Substantia nigra (tissue), 51 donors: ENCODE measurements at places on chromosomes 1 and 21.

DNA sequence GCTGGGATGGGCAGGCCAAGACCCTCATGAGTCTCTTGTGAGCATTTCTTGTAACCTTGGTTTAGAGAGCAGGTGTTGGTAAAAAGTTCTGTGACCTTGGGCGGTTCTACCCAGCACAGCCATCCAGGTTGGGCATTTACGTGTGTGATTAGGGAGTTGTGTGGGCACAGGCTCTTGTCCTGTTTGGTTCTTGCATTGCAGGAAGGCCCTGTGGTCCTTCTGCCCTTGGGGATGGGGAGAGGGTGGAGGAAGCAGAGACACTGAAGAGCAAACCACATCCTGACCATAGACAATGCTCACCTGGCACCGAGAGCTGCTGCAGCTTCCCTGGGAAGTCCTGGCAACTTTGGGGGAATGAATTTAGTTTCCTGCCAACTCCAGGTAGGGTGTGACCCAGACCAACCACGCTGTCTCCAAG lies 25.6 kb downstream of the RNF187 start:
- no peak for DNase-seq

DNA sequence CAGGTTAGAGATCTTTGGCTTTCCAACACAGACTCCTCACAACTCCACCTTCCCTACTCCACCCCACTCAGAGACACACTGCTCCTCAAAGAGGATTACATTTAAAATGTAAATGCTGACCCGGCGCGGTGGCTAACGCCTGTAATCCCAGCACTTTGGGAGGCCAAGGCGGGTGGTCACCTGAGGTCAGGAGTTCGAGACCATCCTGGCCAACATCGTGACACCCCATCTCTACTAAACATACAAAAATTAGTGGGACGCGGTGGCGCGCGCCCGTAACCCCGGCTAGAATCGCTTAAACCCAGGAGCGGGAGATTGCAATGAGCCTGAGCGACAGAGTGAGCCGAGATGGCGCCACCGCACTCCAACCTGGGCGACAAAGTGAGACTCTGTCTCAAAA lies 1.8 kb upstream of the ANP32E start:
- DNase-seq: no peak

GRCh38 chr1:6884652-6885153 lies 99.4 kb downstream of the CAMTA1 start:
- DNase-seq: no peak

DNA sequence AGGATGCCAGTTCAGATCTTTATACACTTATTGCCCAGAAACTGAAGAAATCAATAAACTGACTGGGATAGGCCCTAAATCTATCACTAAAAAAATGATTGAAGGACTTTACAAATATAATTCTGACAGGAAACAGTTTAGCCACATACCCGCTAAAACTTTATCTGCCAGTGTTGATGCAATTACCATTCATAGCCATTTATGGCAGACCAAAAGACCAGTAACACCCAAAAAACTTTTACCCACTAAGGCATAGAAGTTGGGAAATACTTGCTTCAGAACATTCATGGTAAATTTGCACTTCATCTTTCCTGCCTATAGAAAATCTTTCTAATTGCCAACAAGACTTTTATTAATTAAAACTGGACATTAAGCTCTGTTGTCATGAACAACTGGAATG lies 15.0 kb upstream of the GPR25 start:
- no peak for DNase-seq

DNA sequence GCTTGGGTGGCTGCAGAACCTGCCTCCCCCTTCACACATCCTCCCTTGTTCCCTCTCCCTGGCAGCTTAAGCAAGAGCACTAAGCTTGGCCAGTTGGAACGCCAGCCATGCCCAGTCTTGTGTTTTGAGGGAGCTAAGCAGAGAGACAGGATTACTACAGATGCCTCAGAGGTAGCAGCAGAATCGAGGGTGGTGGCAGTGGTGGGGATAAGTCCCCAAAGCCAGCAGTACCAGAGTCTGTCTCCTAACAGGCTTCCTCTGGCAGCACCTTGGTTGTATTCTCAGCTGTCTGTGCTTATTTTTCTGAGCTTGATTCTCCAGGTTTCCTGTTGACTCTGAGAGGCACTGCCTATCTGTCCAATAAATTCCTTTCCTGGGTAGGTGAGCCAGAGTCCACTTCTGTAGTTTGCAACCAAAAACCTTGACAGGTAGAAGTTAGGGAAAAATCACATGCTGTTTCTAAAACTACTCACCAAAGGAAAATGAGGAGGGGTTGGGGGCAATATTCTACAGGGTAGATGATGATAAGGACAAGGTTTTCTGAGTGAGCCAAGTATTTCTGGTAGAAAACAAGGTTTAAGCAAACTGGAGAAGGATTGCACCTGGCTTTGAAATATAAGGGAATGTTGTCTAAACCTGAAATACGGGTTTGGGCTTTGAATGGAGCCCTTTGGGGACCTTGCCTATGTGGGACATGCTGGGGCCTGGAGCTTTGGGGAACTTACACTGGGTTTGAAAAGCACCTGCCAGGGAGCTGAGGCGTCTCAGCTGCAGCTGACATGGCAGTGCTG lies 100.8 kb downstream of the PBX1 start:
- peak; percentile 23 for DNase-seq

DNA sequence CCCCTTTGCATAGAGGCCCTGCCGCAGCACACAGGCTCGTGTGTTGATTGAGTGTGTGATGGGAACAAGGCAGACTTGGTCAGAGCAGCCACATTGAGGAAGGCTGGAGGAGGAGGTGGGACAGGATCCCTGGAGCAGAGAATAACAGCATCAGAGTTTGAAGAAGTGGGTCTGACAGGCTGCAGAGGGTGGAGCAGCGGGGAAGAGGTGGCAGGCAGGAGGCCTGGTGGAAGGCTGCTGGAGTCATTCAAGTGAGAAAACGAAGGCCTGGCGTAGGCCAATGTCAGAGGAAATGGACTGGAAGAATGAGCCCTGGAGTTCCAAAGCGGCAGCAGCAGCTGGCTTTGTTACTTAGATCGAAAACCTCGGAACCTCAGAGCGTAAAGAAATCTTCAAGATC lies 115.0 kb upstream of the GRIK3 start:
- DNase-seq: no peak

GRCh38 chr1:14404862-14405301 lies 193.6 kb upstream of the KAZN start:
- no peak for DNase-seq

- DNase-seq: no peak
Measured at GRCh38 chr1:233440951-233441401, 113.5 kb downstream of the MAP3K21 start.

GRCh38 chr1:40923511-40924020 lies 55.9 kb upstream of the CTPS1 start:
- DNase-seq: no peak

DNA sequence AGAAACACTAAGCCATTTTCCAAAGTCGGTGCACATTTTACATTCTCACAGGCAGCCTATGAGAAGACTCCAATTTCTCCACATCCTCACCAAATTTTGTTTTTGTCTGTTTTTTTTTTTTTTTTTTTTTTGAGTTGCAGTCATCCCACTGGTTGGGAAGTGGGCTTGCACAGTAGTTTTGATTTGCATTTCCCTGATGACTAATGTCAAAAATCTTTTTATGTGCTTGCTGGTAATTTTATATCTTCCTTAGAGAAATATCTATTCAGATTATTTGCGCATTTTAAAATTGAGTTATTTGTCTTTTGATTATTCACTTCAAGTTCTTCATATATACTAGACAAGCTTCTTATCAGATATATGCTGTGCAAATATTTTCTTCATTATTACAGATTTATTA lies 141.5 kb downstream of the USH2A start:
- DNase-seq: no peak

DNA sequence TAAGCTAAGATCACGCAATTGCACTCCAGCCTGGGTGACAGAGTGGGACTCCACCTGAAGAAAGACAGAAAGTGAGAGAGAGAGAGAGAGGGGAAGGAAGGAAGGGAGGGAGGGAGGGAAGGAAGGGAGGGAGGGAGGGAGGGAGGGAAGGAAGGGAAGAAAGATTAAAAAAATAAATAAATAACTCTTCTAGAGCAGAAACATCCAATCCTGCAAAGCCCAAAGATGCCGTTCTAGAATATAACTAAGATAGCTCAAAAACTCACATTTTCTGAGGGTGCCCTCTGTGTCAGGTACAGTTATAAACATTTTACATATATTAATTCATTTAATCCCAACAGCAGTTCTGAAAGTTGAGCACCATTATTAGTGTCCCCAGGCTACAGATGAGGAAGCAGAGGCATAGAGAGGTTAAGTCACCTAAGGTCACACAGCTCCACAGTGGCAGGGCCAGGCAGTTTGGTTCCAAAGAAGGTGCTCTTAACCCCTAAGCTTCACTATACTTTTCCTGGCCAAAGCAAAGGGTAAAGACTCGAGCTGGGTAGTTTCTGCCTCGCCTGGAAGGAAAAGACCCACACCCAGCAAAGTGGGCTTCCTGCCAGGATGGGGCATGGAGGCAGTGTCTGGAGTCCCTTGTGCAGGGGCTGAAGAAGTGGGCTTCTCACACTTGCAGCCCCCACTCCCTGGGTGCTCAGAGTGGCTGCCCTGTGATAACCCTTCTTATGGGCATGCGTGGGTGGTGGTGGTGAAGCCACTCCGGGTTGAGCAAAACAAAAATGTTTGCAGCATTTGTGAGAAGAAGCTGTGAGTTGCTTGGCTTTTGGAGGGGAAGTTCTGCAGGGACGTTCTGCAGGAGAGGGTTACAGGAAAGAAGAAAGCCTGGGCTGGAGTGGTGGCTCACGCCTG lies 7.9 kb upstream of the PIK3CD start:
- no peak for DNase-seq

GRCh38 chr1:79929356-79929755 lies 922.8 kb upstream of the ADGRL4 start:
- DNase-seq: no peak

- no peak for DNase-seq
Measured at GRCh38 chr1:245702346-245702745, 547.6 kb downstream of the KIF26B start.

DNA sequence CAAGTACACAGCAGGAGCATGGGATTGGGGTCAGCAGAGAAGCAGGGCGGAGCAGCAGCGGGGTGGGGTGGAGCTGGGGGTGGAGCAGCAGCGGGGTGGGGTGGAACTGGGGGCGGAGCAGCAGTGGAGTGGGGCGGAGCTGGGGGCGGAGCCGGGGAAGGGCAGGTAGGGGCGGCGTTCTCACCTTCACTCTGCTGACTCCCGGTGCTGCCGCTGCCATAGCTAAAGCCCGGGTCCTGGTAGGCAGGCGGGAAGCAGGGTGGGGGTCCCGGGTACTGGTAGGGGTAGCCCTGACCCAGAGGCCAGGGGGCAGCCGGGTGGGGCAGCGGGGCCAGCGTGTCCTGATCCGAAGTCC lies 6.7 kb downstream of the TAS1R3 start:
- DNase-seq: no peak

DNA sequence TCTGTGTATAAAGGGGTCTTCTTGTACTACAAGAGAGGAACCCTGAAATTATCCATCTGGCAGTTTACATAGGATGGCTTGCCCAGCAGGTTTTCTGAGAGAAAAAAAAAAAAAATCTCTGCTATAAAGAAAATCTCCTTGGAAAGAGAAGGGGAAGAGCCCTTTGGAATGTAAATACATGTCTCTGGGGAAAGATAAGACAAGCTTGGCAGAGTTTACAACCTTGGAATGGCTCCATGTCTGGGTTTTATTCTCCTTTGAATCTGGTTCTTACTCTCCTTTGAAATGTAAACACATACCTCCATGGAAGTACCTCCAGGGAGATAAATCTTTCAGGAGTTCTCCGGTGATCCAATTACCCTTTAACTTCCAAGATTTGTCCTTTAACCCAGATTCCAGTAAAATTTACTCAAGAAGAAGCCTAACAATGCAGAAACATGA lies 45.1 kb upstream of the DNAH14 start:
- no peak for DNase-seq

DNA sequence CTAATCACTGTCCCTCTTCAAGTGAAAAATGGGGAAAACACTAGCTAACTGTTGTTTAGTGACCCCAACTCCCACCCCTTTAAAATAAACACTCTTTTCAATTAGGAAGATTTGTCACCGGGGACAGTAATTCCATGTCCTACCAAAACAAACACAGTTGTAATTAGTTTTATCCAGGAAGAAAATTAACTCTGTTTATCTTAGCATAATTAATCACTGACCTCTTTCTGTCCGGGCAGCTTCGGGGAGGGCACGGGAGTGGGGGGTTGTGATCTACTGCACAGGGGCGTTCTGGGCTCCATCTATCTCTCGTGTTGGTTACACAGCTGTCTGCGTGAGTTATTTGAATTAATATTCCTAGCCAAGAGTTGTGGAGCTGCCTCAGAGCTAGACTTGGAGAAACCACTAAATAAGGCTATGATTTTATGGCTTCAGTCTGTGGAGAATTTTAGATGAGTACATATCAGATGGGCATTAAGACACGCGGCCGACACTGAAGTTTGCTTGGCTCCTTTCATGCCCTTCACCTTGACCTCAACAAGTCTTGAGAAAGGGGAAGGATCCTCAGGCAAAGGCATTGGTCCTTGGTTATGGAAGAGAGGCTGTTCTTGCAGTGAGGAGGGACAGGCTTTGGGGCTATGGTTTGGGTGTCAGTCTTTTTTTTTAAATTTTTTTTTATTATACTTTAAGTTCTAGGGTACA lies 102.0 kb upstream of the TRABD2B start:
- no peak for DNase-seq

DNA sequence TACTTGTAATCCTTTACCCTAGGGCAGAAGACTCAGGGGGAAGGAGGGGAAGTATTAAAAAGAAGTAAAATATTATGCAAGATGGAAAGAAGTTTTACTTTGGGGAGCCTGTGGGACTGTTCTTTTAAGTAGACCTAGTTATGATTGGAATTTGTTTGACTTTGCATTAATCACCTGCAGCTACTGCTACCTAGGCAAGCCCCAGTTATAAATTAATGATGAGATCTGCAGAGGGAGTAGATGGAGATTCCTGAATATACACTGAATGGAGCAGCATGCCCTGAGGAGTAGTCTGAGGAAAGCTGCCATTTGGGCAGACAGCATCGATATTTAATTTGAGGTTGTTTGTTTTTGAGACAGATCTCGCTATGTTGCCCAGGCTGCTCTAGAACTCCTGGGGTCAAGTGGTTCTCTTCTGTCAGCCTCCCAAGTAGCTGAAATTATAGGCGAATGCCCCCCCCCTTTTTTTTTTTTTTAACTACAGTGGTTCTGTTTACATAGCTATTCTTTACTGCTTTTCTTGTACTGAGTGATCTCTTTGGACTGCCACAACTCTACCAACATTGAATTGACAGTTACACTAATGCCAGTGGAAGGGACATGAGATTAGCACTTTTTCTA lies 81.4 kb upstream of the SERTAD4 start:
- DNase-seq: no peak

- DNase-seq: no peak
Measured at GRCh38 chr1:25774921-25775771, 24.8 kb upstream of the SELENON start.

DNA sequence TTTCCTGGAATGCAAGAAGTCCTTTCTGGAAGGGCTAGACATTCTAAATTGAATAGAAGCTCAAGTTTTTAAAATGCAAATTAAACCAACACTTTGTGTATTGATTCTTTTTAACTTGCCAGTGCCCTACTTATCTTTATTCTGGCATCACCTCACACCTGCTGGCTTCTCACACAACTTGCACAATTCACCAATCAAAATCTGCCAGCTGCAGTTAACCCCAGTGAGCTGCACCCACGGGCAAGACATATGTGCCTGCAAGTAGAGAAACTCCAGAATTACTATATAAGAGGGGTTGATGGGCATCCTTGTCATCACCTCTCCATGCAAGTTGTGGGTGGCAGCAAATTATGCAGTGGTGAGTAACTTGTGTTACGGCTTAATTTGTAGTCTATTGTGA lies 11.7 kb upstream of the PLPPR4 start:
- no peak for DNase-seq

- no peak for DNase-seq
Measured at GRCh38 chr1:72885017-72885416, 602.7 kb upstream of the NEGR1 start.

GRCh38 chr1:37042506-37042905 lies 8.2 kb upstream of the GRIK3 start:
- no peak for DNase-seq
